Stimulated activated CD4-positive, alpha-beta T cell treated with anti-CD3 and anti-CD28 coated beads, TNF-alpha, amount 100 ng/mL, for 1 hour (primary cell): ENCODE measurements at places on chromosomes 4 and X.

GRCh38 chr4:172601195-172601594 is 567.4 kb upstream of the GALNT7 start:
- no peak for DNase-seq

GRCh38 chr4:103692615-103693014 is 27.2 kb downstream of the TACR3 start:
- DNase-seq = no peak

DNA sequence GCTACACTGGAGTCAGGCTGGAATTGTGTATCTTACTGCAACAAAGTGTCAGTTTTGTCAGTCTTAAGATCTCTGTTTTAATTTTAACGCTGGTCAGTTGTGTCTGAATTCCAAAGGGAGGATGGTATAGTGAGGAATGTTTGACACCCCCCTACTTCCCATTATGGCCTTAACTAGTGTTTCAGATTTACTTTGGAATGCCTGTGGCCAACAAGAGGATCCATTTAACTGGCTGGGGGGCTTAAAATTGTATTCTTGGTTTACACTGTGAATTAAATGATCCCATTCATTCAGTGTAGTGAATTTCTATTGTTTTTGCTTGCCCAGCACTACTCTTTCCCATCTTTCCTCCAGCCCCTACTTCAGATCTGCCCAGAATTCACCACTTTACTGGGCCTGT is 75.8 kb upstream of the IQCM start:
- DNase-seq = no peak

GRCh38 chr4:108555701-108556100 is 64.7 kb upstream of the RPL34 start:
- DNase-seq = no peak

GRCh38 chr4:120693816-120694215 is 228.7 kb downstream of the PRDM5 start:
- no peak for DNase-seq

- DNase-seq = no peak
Observed at GRCh38 chr4:82050796-82051195, 323.0 kb downstream of the HNRNPD start.

DNA sequence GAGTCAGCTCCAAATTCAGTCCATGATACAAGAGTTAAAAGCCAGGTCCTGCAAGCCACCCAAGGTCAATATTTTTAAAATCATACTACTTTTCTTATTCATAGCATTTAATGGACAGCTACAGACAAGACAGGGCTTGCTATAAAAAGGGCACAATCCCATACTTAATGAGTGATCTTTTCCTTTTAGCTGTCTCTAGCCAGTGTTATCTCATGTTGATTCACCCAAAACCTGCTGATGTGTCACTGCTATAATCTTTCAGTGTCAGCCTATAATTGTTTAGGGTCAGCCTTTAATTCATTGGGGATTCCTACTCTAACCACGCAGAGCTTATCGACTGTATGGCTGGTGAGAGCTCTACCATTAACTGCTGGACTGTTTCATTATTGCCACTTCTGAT is 51.2 kb upstream of the HCCS start:
- DNase-seq = no peak

DNA sequence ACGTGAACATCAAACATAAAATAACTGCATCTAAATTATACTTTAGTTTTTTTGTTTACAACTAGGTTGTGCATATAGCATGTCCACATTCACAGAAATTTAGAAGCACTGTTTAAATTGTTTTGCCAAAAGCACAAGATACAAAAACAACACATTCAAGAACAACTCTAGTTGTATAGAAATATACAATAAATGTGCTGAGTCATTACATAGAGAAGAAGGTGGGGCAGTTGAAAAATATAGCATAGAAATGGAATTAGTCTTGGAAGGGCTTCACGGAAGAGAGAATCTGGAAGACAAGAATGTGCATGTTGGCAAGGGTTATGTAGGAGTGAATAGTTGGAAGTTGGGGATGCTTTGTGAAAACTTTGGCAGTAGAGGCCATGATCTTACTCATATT is 239.0 kb upstream of the GLRA2 start:
- no peak for DNase-seq

DNA sequence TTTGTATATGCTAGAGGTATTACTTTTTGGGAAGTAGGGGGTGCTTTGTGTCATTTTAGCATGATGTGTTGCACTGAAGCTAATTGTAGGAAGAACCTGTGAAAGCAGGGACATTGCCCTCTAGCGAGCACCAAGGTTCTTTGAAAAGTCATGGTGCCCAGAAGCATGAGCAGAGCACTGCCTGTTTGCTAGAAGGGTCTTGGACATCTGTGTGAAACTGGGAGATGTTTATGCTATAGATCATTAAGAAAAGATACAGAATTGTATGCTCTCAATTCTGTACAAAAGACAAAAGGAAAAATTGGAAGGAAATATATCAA is 14.7 kb downstream of the GRPR start:
- DNase-seq = no peak

DNA sequence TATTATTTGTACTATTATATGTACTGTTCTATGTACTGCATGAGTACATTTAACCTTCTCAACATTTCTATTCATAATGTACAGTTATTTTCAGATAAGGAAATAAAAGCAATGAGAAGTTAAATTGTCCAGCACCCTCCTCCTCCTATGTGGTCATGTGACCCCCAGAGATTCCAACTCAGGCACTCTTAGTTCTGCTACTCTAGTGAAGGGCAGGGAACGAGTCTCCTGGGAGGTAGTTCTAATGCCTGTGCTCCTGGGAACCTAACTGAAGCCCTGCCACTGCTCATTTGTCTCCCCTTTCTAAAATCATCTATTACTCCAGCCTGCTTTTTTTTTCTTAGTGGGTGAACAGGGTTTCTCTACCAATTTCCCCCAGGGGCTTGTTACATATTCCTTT is 105.9 kb upstream of the GPRIN3 start:
- no peak for DNase-seq

DNA sequence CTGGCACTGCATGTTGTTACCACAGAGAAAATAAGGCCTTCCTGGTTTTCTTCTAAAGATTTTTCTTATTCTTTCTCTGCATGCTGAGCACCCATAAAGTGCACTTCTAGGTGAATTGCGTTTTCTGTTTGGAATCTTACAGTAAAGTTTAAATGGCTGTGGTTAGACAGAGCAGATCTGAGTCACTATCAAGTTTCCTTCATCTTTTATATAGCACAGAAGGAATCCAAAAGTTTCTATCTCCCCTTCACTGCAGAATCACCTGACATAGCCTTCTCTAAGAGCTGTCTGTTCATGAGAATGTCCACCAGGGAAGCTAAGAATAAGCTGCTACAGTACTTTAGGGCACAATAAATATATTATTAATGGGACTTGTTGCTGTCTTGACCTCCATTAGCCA is 455.5 kb upstream of the FAM241A start:
- no peak for DNase-seq

DNA sequence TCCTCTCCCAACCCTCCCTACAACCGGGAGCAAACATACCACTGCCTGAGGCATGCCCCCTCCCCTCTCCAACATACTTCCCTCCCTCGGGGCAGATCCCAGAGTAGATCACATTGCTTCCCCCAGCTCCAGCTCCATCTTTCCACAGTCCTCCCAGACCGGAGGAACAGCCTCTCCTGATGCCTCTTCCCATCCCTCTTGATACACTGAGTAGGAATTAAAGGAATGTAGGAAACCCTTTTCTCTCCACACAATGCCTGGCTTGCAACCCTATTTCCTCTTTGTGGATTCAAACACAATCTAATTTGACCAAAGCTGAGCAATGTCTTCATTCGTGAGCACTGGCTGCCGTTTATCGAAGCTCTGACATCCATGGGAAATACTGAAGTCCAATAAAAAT is 339.8 kb downstream of the BCOR start:
- no peak for DNase-seq

GRCh38 chrX:6225288-6225910 is 3.3 kb downstream of the NLGN4X start:
- no peak for DNase-seq

DNA sequence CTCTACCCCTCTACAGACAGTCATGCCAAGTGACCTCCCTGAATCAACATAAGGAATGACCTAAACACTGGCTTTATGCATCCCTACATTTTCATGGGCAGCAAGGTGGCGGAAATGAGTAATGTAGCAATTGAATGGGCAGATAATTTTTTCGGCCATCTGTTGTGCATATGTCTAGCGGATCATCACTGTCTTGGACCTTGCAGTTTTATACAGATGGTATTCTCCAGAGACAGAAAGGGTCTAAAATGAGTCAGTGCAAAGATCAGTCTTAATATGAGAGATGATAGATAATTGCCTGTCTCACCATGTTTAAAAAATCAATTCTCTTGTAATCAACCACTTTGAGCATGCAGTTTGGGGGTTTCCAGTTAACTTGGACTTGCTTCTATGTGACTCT is 177.3 kb upstream of the DKK2 start:
- no peak for DNase-seq

- DNase-seq = no peak
Observed at GRCh38 chr4:147854154-147854553, 122.3 kb downstream of the ARHGAP10 start.

GRCh38 chr4:145935253-145936141 is 3.1 kb downstream of the ZNF827 start:
- no peak for DNase-seq

- no peak for DNase-seq
Observed at GRCh38 chr4:25878676-25879075, 15.9 kb upstream of the SEL1L3 start.

- no peak for DNase-seq
Observed at GRCh38 chrX:131951166-131951565, 71.9 kb upstream of the STK26 start.

DNA sequence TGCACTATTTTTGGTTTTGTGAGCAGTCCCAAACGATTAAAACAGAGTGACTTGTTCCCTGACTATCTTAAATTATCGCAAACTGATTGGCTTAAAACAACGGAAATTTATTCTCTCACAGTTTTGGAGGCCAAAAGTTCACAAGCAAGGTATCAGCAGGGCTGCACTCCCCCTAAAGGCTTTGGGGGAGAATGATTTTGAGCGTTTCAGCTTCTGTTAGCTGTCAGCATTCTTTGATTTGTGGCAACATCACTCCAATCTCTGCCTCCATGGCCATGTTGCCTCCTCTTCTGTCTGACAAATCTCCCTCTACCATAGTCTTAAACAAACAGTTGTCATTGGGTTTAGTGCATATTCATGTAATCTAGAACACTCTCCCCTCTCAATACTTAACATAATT is 459.6 kb upstream of the ATOH1 start:
- DNase-seq = no peak

DNA sequence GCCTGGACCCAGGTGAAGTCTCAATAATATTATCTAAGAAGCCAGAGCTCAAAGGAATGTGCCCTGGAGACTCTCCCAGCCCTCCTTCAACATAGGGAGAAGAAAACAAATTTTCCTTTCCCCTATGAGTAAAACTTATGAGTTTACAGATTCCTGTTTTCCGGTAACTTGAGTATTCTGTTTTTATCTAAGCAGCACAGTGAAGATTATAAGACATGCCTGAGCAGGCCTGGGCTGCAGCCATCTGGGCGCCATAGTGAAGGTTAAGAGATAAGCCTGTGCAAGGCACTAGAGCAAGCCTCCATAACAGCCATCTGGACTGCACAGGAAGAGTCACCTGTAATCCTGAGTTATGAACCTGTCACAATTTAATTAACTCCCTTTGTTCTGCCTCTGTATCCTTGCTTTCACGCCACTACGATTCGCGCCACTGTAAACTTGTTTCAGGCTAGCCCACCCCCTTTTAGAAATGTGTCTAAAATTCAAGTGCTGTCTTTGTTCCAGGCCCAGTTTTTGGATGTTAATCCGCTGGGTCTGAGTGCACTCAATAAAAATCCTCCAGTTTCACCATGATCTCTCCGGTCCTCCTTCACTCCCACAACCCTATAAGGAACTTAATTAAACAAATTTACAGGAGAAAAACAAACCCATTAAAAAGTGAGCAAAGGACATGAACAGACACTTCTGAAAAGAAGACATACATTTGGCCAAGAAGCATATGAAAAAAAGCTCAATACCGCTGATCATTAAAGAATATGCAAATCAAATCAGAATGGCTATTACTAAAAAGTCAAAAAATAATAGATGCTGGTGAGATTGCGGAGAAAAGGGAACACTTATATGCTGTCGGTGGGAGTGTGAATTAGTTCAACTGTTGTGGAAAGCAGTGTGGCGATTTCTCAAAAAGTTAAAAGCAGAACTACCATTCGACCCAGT is 189.5 kb downstream of the APBB2 start:
- no peak for DNase-seq

DNA sequence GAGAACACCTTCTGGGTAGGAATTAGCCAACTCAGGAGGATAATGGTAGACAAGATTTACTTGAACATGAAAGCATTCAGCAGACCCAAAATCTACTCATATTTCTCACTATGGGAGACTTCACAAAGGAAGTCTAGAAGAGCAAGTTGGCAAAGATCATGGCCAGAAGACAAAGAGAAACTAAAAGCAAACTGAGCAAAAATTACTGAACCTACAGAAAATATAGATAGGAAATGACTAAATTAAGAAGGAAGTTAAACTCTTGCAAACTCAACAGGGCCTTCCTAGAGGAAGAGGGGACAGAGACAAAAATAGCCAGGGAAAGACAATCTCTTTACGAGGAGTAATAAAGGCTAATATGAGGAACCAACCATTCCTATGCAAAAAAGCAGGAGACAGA is 18.7 kb downstream of the CORIN start:
- no peak for DNase-seq
